Tibial nerve (tissue), 4 donors: ENCODE measurements at places on chromosomes 13 and 19. TPM values are rescaled to one million over a fixed set of nuclear protein-coding genes. Genes with fewer than 3 reads are reported as not detected.

DNA sequence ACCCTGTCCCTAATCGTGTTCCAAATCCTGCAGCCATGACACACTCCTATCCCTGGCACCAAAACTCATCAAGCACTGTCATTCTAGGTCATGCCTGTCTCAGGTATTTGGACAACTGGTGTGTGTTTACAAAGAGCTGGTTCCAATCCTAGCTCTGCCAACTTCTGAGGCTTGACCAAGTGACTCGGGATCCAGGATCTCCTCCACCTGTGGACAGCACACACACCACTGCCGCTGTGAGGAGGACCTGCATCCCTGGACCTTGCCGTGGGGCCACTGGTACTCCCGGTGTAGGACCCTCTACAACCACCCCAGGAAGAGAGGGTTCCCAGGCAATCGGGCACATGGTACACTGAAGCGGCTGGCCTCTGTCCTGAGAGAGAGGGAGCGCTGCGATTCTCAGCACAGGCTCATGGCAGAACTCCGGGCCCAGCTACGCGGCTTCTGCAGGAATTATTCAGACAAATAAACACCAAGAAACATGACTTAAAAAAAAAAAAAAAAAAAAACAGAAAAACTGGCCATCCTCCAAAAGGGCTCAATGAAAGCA lies 20.4 kb downstream of the MLLT1 start:
- H3K4me3 ChIP-seq, result no peak overlapping the region
- no peaks in the 10 kb centered on the region for H3K27me3 ChIP-seq
- DNase-seq, result no peak
- H3K4me1 ChIP-seq, result peaks cover 75% of the 10 kb centered on the region
- H3K27ac ChIP-seq, result no peak overlapping the region

GRCh38 chr13:102028206-102028605 lies 373.6 kb downstream of the FGF14 start:
- no peaks in the 10 kb centered on the region for H3K36me3 ChIP-seq
- H3K4me1 ChIP-seq, result no peaks in the 10 kb centered on the region
- no peak overlapping the region for H3K27ac ChIP-seq
- no peak for DNase-seq
- H3K27me3 ChIP-seq, result no peaks in the 10 kb centered on the region

- H3K27me3 ChIP-seq, result no peaks in the 10 kb centered on the region
- H3K27ac ChIP-seq, result no peak overlapping the region
- H3K4me1 ChIP-seq, result peaks cover 48% of the 10 kb centered on the region
- H3K36me3 ChIP-seq, result no peaks in the 10 kb centered on the region
- no peak for DNase-seq
Observed at GRCh38 chr19:5109560-5109959, 140.6 kb downstream of the KDM4B start.

GRCh38 chr19:7706188-7706954 lies 4.4 kb upstream of the FCER2 start:
- H3K4me1 ChIP-seq, result no peaks in the 10 kb centered on the region
- H3K36me3 ChIP-seq, result no peaks in the 10 kb centered on the region
- DNase-seq, result no peak

GRCh38 chr13:86760620-86761019 lies 910.6 kb upstream of the SLITRK5 start:
- H3K27me3 ChIP-seq, result no peaks in the 10 kb centered on the region
- H3K27ac ChIP-seq, result no peak overlapping the region
- no peaks in the 10 kb centered on the region for H3K4me1 ChIP-seq
- no peak overlapping the region for H3K4me3 ChIP-seq
- no peak for DNase-seq
- H3K36me3 ChIP-seq, result no peaks in the 10 kb centered on the region

- DNase-seq, result no peak
- peaks cover 12% of the 10 kb centered on the region for H3K36me3 ChIP-seq
- peaks cover 4% of the 10 kb centered on the region for H3K4me1 ChIP-seq
- no peaks in the 10 kb centered on the region for H3K27me3 ChIP-seq
- H3K27ac ChIP-seq, result no peak overlapping the region
Observed at GRCh38 chr19:19145281-19145680, 7.0 kb upstream of the TMEM161A start.

- no peak overlapping the region for H3K4me3 ChIP-seq
- no peaks in the 10 kb centered on the region for H3K4me1 ChIP-seq
- H3K27ac ChIP-seq, result no peak overlapping the region
- no peak for DNase-seq
- no peaks in the 10 kb centered on the region for H3K27me3 ChIP-seq
- no peaks in the 10 kb centered on the region for H3K36me3 ChIP-seq
Observed at GRCh38 chr13:42255886-42256285, 16.1 kb upstream of the AKAP11 start.

GRCh38 chr13:69306766-69307165 lies 800.9 kb upstream of the ATXN8OS start:
- H3K4me1 ChIP-seq, result no peaks in the 10 kb centered on the region
- H3K27me3 ChIP-seq, result no peaks in the 10 kb centered on the region
- no peak overlapping the region for H3K4me3 ChIP-seq
- no peak for DNase-seq

DNA sequence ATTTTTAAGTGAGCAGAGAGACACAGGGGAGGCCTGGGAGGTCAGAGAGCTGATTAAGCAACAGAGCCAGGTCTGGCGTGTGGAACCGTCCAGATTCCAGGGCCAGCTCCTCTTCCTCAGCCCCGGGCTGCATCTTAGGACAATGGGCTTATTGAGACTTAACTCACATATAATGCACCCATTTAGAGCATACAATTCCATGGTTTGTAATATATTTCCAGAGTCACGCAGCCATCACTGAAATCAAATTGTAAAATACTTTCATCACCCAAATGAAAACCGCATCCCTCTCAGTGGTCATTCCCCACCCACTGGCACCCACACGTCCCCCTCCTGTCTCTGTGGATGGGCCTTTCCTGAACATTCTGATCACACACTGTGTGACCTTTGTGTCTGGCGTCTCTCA lies 2.1 kb upstream of the HMG20B start:
- H3K4me1 ChIP-seq, result peaks cover 7% of the 10 kb centered on the region
- no peaks in the 10 kb centered on the region for H3K27me3 ChIP-seq
- DNase-seq, result no peak
- H3K4me3 ChIP-seq, result no peak overlapping the region
- peaks cover 15% of the 10 kb centered on the region for H3K36me3 ChIP-seq

- H3K27me3 ChIP-seq, result no peaks in the 10 kb centered on the region
- no peak overlapping the region for H3K4me3 ChIP-seq
- no peaks in the 10 kb centered on the region for H3K36me3 ChIP-seq
- no peak for DNase-seq
Observed at GRCh38 chr13:38430796-38431195, 81.1 kb downstream of the UFM1 start.

DNA sequence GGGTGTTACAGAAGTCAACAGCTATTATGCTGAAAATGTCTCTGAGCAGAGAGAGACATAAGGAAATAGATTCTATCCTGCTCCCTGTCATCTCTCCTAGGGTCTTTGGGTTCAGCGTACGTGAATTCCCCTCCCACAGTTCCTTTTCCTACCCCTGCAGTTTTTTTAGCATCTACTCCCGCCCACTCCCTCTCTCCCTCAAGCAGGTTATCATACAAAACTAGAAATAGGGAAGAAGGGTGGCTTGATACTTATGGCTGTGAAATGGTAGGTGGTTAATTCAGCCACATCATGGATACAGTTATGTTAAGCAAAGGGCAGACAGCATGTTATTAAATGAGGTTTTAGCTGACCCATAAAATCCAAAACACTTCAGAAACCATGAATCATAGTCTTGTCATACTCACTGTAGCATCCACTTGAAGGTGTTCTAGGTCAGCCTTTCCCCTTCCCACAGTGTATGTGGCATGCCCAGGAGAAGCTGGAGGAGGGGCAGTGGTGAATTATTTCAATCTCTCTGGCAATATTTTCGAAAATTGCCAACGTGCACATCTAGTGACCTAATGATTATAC lies 236.8 kb upstream of the SERP2 start:
- H3K36me3 ChIP-seq, result no peaks in the 10 kb centered on the region
- H3K4me1 ChIP-seq, result no peaks in the 10 kb centered on the region
- no peak overlapping the region for H3K4me3 ChIP-seq
- no peaks in the 10 kb centered on the region for H3K27me3 ChIP-seq

GRCh38 chr13:63704521-63704920 lies 2288.9 kb upstream of the PCDH20 start:
- H3K36me3 ChIP-seq, result no peaks in the 10 kb centered on the region
- H3K27ac ChIP-seq, result no peak overlapping the region
- H3K4me3 ChIP-seq, result no peak overlapping the region
- H3K4me1 ChIP-seq, result no peaks in the 10 kb centered on the region
- DNase-seq, result no peak

- peak overlapping the region; percentile 98 for H3K4me3 ChIP-seq
- H3K4me1 ChIP-seq, result peaks cover 49% of the 10 kb centered on the region
- H3K27me3 ChIP-seq, result no peaks in the 10 kb centered on the region
- H3K36me3 ChIP-seq, result no peaks in the 10 kb centered on the region
- DNase-seq, result peak; percentile 64
Observed at GRCh38 chr19:16076958-16077611, 790 bp downstream of the TPM4 start.

GRCh38 chr13:30100226-30100625 lies 207.1 kb downstream of the KATNAL1 start:
- no peak overlapping the region for H3K4me3 ChIP-seq
- H3K36me3 ChIP-seq, result no peaks in the 10 kb centered on the region
- H3K4me1 ChIP-seq, result no peaks in the 10 kb centered on the region

DNA sequence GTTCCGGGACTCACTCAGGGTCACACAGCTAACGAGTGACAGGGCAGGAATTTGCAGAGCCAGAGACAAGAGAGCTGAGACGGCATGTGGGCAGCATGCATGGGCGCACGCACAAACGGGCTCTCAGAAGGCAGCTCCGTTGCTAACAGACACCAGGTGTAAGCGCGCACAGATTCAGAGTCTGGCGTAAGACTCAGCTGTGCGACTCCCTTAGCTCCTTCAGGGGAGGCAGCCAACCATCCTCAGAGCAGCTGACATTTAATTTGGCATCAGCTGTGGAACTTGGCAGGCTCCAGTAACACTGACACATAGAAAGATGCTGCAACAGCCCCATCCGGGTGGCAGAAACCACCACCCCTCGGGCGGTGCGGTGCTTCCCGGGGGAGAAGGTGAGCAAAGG lies 7.5 kb upstream of the TM6SF2 start:
- H3K4me3 ChIP-seq, result no peak overlapping the region
- H3K4me1 ChIP-seq, result no peaks in the 10 kb centered on the region
- H3K36me3 ChIP-seq, result peaks cover 4% of the 10 kb centered on the region
- H3K27ac ChIP-seq, result no peak overlapping the region

- no peak overlapping the region for H3K27ac ChIP-seq
- peaks cover 12% of the 10 kb centered on the region for H3K4me1 ChIP-seq
- H3K27me3 ChIP-seq, result no peaks in the 10 kb centered on the region
- DNase-seq, result peak; percentile 22
- H3K4me3 ChIP-seq, result no peak overlapping the region
Observed at GRCh38 chr13:98890186-98890585, 87.7 kb downstream of the DOCK9 start.

- peak overlapping the region; percentile 29 for H3K27ac ChIP-seq
- no peak for DNase-seq
- H3K4me1 ChIP-seq, result no peaks in the 10 kb centered on the region
- H3K36me3 ChIP-seq, result no peaks in the 10 kb centered on the region
- no peaks in the 10 kb centered on the region for H3K27me3 ChIP-seq
Observed at GRCh38 chr19:35320065-35320713, 8.8 kb upstream of the CD22 start.

DNA sequence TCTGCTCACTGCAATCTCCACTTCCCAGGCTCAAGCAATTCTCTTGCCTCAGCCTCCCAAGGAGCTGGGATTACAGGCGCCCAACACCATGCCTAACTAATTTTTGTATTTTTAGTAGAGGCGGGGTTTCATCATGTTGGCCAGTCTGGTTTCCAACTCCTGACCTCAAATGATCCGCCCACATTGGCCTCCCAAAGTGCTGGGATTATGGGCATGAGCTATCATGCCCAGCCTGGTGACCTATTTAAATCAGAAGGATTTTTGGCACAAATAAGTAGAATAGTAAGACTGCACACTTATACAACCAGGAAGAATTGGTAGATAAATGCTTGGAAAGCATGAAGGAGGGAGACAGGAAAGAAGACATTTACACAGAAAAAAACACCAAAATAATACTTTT lies 53.4 kb upstream of the AKAP11 start:
- no peak overlapping the region for H3K27ac ChIP-seq
- no peaks in the 10 kb centered on the region for H3K27me3 ChIP-seq
- no peak for DNase-seq
- no peaks in the 10 kb centered on the region for H3K4me1 ChIP-seq
- H3K36me3 ChIP-seq, result peaks cover 4% of the 10 kb centered on the region

DNA sequence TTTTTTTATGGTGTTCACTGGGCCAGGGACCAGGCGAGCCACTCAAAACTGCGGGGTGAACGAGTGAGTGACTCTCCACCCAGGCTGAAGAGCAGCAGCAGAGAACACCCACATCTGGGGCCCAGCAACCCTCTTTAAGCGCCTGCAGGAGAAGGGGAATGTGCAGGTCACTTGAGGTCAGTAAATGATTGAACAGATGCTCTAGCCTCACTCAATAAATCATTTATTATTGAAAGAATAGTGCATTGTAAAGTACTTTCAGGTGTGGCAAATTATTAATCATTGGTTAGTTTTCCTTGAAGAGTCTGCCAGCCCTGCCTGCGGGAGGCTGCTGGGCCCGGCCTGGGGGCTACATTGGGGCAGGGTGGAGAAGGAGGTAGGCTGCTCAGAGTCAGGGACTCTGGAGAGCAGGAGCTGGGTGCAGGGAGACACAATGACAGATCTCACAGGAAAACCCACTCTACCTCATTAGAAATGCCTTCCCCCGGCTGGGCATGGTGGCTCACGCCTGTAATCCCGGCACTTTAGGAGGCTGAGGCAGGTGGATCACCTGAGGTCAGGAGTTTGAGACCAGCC lies 42.5 kb downstream of the ABCC4 start:
- H3K36me3 ChIP-seq, result no peaks in the 10 kb centered on the region
- no peaks in the 10 kb centered on the region for H3K4me1 ChIP-seq
- DNase-seq, result no peak
- no peak overlapping the region for H3K4me3 ChIP-seq
- H3K27ac ChIP-seq, result no peak overlapping the region

- H3K27ac ChIP-seq, result peak overlapping the region; percentile 99
- peak overlapping the region; percentile 89 for H3K4me3 ChIP-seq
- peak; percentile 41 for DNase-seq
- no peaks in the 10 kb centered on the region for H3K27me3 ChIP-seq
Observed at GRCh38 chr13:110714797-110715394, 1.4 kb downstream of the ING1 start.

DNA sequence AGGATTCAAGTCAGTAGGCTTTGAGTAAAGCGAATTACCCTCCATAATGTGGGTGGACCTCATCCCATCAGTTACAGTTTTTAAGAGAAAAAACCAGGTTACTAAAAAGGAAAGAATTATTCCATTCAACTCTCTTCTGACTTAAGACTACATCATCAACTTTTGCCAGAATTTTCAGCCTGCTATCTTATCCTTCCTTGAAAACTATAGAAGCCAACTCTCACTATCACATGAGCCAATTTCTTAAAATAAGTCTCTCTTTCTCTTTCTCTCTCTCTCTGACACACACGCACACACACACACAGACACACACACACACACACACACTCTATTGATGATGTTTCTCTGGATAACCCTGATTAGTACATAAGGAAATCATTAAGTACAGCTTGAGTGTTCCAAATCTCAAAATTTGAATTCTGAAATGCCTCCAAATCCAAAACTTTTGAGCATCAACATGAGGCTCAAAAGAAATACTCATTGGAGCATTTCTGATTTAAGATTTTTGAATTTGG lies 217.0 kb upstream of the PRR20A start:
- DNase-seq, result no peak
- H3K4me1 ChIP-seq, result no peaks in the 10 kb centered on the region
- H3K27me3 ChIP-seq, result no peaks in the 10 kb centered on the region
- H3K27ac ChIP-seq, result no peak overlapping the region

ELSPBP1 gene
- total RNA-seq, result not detected

RFPL4A gene
- total RNA-seq, result not detected

C2CD4C gene
- total RNA-seq, result 2.2 TPM

KLF1 gene
- total RNA-seq, result not detected

ADGRE3 gene
- total RNA-seq, result not detected

ZNF536 gene
- 30.8 TPM for total RNA-seq

PSPN gene
- under 0.01 TPM for total RNA-seq

PSMD8 gene
- total RNA-seq, result 181 TPM

OR7G3 gene
- total RNA-seq, result not detected
